ENCODE measurements at places on chromosomes 3 and 15. TPM values are rescaled to one million over a fixed set of nuclear protein-coding genes. Genes with fewer than 3 reads are reported as not detected.

Gene RTP3
- total RNA-seq = not detected

Gene NR2F2
- total RNA-seq = 39.2 TPM

Gene MED12L
- total RNA-seq = 0.26 TPM

Gene CYP19A1
- total RNA-seq = not detected

Gene VIPR1
- 0.09 TPM for total RNA-seq

Gene MOBP
- not detected for total RNA-seq

Gene ITGA11
- 16.8 TPM for total RNA-seq

Gene RASGRF1
- total RNA-seq = 0.12 TPM

Gene PDE12
- 11.2 TPM for total RNA-seq

Gene FES
- 26.6 TPM for total RNA-seq

Gene CYP1A1
- total RNA-seq = not detected

Gene PARP15
- total RNA-seq = not detected

Gene SCAMP5
- total RNA-seq = 0.68 TPM

Gene GPR87
- not detected for total RNA-seq

Gene FBXO40
- not detected for total RNA-seq

Gene TMEM212
- not detected for total RNA-seq

Gene MINDY2
- 8.8 TPM for total RNA-seq

Gene PCLAF
- total RNA-seq = 3.5 TPM

Gene TM4SF1
- 223 TPM for total RNA-seq

Gene ERC2
- total RNA-seq = not detected

Gene NR1I2
- not detected for total RNA-seq

Gene THPO
- total RNA-seq = not detected

Gene MYEF2
- 0.58 TPM for total RNA-seq

Measured in pericardium fibroblast (primary cell).